ENCODE measurements at places on chromosomes 7 and 10.

- DNase-seq, result no peak
These were observed 17.8 kb upstream of the SLC18A2 start for GRCh38 chr10:117222976-117223692.

DNA sequence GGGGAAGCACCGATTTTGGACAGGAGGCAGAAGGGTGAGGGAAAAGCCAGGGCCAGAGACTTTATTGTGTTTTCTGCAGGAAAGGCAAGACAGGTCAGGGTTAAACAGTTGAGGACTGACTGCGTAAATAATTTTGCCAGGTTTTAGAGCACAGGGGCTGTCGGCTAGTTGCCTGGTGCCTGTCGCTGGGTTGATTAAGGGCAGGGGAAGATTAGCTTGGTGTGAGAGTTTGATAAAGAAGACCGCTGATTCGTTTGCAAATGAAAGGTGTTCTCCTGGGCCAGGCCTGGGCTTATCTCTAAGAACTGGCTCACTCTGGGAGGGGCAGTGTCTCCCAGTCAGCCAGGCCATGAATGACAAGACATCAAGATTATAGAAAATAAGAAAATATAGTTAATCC lies 75.6 kb downstream of the SLC37A3 start:
- DNase-seq, result no peak

GRCh38 chr7:136104269-136104603 lies 127.1 kb upstream of the MTPN start:
- no peak for DNase-seq

GRCh38 chr7:34584526-34584925 lies 73.5 kb upstream of the NPSR1 start:
- DNase-seq, result no peak

DNA sequence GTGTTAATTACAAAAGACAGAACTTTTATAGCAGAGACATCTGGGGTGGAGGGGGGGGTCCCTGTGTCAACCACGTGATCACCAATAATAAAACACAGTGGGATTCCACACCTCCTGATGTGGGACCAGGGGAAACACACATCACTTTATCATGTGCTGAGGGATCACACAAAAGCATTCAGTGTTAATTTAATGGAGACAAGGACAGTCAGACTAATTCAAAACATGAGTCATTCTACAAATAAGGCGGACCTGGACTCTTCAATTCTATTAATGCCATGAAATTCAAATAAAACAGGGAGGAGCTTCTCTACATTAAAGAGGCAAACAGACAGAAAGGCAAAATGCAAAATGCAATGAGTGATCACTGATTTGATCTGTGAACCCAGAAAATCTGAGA lies 67.3 kb upstream of the PFKP start:
- DNase-seq, result no peak

DNA sequence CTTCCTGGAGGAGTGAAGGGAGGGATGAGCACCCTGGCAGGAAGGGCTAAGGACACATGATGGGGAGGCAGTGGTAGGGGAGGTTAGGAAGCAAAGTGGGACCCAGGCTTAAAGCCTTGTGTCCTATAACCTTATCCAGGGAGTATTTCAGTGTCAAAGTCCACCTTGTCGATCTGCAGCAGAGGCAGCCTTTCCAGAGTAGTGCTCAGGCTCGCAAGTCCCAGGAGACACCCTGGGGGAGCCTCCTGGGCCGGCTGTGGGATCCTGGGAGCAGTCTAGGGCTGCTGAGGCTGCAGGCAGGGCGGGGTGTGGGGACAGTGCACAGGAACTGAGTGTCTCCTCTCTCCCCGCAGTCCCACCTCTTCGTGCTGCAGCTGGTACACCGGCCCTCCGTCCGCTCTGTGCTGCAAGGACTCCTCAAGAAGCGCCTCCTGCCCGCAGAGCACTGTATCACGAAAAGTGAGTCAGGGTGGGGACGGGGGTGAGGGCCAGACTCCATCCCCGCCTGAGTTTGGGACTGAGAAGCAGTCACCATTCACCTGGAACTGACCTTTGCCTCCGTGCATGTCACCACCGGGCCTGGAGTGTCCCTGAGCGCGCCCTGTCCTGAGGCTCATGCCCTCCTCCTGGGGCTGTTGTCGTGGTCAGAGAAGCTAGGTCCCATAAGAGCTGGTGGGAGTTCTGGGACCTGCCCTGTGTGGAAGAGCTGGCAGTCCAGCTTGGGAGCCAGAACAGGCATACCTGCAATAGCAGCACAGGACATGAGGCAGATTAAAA lies 45.3 kb upstream of the PPIF start:
- DNase-seq, result no peak

GRCh38 chr7:38273286-38273995 lies at the start of gene TARP:
TSS of gene TARP (minus strand) at chr7:38273636.
- DNase-seq, result no peak

- no peak for DNase-seq
These were observed 49.4 kb upstream of the MSRB2 start for GRCh38 chr10:23046027-23046426.

GRCh38 chr10:131747791-131748190 lies 153.0 kb upstream of the PPP2R2D start:
- no peak for DNase-seq
